ENCODE measurements at places on chromosomes 3 and 15.

GRCh38 chr15:90683876-90684275 is 33.3 kb upstream of the BLM start:
- DNase-seq = no peak

DNA sequence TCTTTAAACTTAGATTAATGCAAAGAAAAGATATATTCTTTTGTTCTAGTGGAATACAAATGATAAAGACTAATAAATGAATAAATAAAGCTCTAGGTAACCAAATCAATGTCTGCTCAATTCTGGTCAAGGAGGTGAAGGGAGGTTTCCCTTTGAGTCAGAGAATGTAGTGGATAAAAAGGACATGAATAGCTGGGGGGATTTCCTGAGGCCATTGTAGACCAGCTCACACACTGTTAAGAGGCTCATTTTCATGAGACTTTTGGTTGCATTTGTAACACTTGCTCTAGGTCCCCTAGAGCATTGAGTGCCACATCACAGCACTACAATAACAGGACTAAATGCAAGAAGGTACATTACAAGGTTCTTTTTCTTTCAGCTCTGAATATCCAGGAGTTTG is 170.7 kb downstream of the TIGIT start:
- no peak for DNase-seq

DNA sequence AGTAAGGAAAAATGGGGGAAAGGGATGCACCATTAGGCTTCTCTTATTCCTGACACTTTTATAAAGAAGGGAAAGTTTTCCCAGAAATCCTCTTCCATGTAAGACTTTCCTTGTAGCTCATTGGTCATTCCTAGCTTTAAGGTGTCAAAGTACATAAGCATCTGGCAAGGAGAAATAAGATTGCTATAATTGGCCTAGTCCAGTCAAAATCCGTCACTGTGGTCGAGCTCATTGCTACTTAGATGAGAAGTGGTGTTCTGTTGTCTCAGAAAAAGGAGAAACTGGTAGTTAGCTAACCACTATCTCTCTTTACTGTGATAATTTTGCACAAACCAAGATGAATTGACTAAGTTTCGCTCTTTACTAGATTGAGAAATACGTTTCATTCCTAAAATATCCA is 370.1 kb downstream of the CNTN4 start:
- no peak for DNase-seq

DNA sequence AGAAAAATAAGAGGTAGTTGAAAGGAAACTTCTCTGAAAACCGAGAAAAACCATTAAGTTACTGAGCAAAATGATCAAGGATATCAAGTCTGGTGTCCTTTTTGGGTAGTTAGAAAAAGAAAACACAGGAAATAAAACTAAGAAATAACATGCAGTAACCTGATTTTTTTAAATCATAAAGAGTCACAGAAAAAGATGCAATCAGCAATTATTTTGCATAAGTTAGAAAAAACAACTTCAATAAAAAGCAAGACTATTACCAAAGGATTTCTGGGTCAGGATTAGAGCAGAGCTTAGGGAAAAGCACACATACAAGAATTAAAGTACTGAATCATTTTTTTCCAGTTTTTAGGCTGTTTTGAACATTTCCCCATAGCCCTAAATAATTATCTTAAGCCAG is 28.5 kb upstream of the ANO10 start:
- DNase-seq = no peak

GRCh38 chr3:138916824-138917223 is 30.1 kb downstream of the FOXL2 start:
- DNase-seq = peak; percentile 94
